HCT116 (cell line): ENCODE measurements at places on chromosomes 7 and 10. TPM values are rescaled to one million over a fixed set of nuclear protein-coding genes. Genes with fewer than 3 reads are reported as not detected.

DNA sequence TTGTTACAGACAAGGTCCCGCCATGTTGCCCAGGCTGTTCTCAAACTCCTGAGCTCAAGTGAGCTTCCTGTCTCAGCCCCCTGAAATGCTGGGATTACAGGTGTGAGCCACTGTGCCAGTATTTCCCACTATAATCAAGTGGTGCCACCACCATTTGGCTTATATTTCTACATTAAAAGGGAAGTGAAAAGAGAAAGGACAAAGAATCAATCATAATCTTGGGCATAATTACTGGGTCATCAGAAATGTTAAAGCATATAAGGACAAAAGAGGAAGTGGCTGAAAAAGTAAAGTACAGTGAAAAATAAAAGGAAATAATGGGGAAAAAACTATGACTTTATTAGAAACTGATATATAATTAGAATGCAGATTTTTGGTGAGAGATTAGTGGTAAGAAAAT, 25.7 kb upstream of the ENTPD1 start:
- no peak for DNase-seq
- H3K27ac ChIP-seq: no peak overlapping the region
- H3K4me1 ChIP-seq: no peaks in the 10 kb centered on the region
- H3K36me3 ChIP-seq: no peaks in the 10 kb centered on the region
- H3K27me3 ChIP-seq: no peaks in the 10 kb centered on the region

GRCh38 chr7:1169409-1170368, 9.7 kb upstream of the ZFAND2A start:
- H3K27ac ChIP-seq: no peak overlapping the region
- no peak for DNase-seq
- H3K36me3 ChIP-seq: no peaks in the 10 kb centered on the region
- no peaks in the 10 kb centered on the region for H3K4me1 ChIP-seq
- H3K4me3 ChIP-seq: no peak overlapping the region
- no peaks in the 10 kb centered on the region for H3K27me3 ChIP-seq

- H3K27ac ChIP-seq: no peak overlapping the region
- no peak overlapping the region for H3K4me3 ChIP-seq
- peaks cover 9% of the 10 kb centered on the region for H3K4me1 ChIP-seq
Measured at GRCh38 chr10:31011665-31012022, 20.0 kb downstream of the ZNF438 start.

DNA sequence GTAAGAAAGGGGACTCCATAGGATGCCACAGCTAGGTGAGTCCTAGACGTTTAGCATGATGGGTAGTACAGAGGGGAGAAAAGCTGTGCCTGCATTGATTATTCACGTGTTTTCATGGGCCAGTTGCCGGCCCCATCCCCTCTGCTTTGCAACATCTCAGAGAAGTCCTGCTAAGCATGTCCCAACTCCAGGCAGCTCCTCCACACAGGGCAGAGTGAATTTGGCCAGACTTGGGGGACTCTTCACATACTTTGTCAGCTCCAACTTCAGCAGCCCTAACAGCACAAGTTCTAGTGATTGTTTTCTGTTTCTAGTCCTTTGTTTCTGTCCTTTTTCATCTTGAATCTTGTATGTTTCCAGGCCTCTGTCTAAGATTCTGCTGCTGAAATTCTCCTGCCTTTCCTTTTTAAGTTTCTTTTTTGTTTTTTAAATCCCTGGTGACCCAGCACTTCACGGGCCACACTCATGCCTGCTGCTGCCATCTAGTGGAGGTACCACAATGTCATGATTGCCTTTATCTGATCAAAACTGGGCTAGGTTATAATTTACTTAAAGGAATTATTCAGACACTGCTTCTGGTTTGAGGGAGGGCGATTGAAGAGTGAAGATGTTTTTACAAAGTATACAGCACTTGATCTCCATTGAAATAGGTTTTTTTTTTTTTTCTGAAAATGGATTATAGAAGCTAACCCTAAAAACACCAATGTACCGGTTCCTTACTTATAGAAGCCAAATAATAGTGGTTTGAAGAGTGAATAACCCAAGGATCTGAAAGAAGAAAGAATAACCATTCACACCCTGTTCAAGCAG, 276.9 kb downstream of the CSTF2T start:
- 0 out of 2 replicates have a peak, but pooled peaks cover 8% of the 10 kb centered on the region for H3K27me3 ChIP-seq
- peak; percentile 16 for DNase-seq
- H3K4me1 ChIP-seq: no peaks in the 10 kb centered on the region
- no peak overlapping the region for H3K4me3 ChIP-seq
- H3K27ac ChIP-seq: no peak overlapping the region

- H3K4me1 ChIP-seq: peaks cover 33% of the 10 kb centered on the region
- DNase-seq: no peak
- H3K4me3 ChIP-seq: no peak overlapping the region
- H3K27me3 ChIP-seq: no peaks in the 10 kb centered on the region
- peaks cover 16% of the 10 kb centered on the region; the same call in 1 of the 2 replicates for H3K36me3 ChIP-seq
Measured at GRCh38 chr10:125141860-125142484, 18.4 kb downstream of the CTBP2 start.

- H3K4me3 ChIP-seq: no peak overlapping the region
- no peak overlapping the region for H3K27ac ChIP-seq
- peaks cover 33% of the 10 kb centered on the region; the same call in 1 of the 2 replicates for H3K36me3 ChIP-seq
- H3K4me1 ChIP-seq: no peaks in the 10 kb centered on the region
- no peak for DNase-seq
Measured at GRCh38 chr7:139080905-139081304, 28.6 kb downstream of the ZC3HAV1 start.

SLC26A5 gene
- total RNA-seq: 0.15 TPM

HOXA3 gene
- total RNA-seq: 9.2 TPM

GRCh38 chr7:121393005-121393366, 3.1 kb downstream of the FAM3C start:
- no peak overlapping the region for H3K27ac ChIP-seq
- H3K4me1 ChIP-seq: peaks cover 86% of the 10 kb centered on the region
- H3K36me3 ChIP-seq: 0 out of 2 replicates have a peak, but pooled peaks cover 6% of the 10 kb centered on the region
- no peak for DNase-seq
- no peaks in the 10 kb centered on the region for H3K27me3 ChIP-seq

DNA sequence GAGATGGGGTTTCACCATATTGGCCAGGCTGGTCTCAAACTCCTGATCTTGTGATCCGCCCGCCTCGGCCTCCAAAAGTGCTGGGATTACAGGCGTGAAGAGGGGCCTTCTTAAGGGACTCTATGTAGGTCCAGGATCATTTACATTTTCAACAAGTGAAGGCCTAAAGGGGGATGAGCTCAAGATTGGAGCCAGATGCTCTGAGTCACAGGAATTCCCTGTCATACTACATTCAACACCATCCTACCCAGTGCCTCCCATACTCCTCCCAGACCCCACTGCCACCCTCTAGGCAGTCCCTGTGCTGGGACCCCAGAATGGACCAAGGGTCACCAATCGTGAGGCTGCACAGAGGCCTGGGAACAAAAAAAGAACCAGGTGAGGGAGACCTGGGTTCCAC, 29.9 kb downstream of the CYTH3 start:
- no peak overlapping the region for H3K27ac ChIP-seq
- H3K4me3 ChIP-seq: no peak overlapping the region
- no peak for DNase-seq
- no peaks in the 10 kb centered on the region for H3K36me3 ChIP-seq

DNA sequence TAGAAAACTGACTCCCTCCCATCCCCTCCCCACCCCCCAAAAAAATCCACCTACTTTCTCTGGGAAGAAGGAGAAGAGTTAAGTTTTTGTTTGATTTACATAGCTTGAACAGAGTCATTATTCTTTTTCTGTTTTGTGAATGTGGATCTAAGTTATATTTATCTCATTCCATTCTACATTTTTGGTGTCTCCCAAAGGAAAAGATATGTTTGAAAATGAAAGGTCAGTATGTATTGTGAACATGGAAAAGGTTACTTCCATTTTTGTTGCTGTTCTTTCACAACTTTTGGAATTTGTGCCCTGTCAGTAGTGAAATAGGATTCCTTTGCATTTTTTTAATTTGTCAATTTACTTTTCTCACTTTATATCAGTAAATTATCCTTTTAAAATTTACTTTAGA, 547.9 kb downstream of the SUGCT start:
- DNase-seq: no peak
- no peak overlapping the region for H3K27ac ChIP-seq
- no peaks in the 10 kb centered on the region for H3K27me3 ChIP-seq
- no peaks in the 10 kb centered on the region for H3K4me1 ChIP-seq
- H3K36me3 ChIP-seq: no peaks in the 10 kb centered on the region

- no peaks in the 10 kb centered on the region for H3K4me1 ChIP-seq
- H3K4me3 ChIP-seq: no peak overlapping the region
- H3K27ac ChIP-seq: no peak overlapping the region
- no peaks in the 10 kb centered on the region for H3K27me3 ChIP-seq
- no peaks in the 10 kb centered on the region for H3K36me3 ChIP-seq
Measured at GRCh38 chr7:28155019-28155660, 25.5 kb downstream of the JAZF1 start.

DNA sequence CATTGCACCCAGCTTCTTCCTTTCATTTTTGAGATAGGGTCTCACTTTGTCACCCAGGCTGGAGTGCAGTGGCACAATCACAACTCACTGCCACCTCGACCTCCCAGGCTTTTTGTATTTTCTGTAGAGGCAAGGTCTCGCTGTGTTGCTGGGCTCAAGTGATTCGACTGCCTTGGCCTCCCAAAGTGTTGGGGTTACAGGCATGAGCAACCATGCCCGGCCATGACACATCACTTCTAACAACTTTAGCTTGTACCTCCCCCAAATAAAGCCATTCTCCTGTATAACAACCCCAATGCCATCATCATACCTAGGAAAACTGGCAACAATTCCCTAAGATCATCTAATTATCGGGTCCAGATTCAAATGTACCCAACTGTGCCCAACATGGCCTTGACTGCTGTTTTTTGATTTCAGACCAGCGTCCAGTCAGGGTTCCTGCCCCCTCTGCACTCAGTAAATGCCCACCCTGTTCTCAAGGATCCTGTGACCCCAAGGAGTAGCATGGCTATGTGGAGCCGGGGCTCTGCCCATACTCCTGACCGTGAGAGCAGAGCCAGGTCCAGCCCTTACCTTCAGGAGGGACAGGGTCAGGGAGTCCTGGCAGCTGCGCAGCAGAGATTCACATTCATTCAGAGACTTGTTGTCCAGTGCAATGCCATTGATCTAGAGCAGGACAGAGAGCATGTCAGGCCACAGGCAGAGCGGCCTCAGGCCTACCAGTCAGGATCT, 102.6 kb downstream of the DLG5 start:
- no peak overlapping the region for H3K27ac ChIP-seq
- no peaks in the 10 kb centered on the region for H3K27me3 ChIP-seq
- H3K36me3 ChIP-seq: peaks cover 14% of the 10 kb centered on the region; the same call in 1 of the 2 replicates
- H3K4me3 ChIP-seq: no peak overlapping the region
- DNase-seq: no peak

GRCh38 chr7:42869131-42870020, 42.5 kb downstream of the C7orf25 start:
- no peaks in the 10 kb centered on the region for H3K36me3 ChIP-seq
- peaks cover 9% of the 10 kb centered on the region for H3K4me1 ChIP-seq
- peak; percentile 10 for DNase-seq
- H3K27me3 ChIP-seq: peaks cover 3% of the 10 kb centered on the region; the same call in 1 of the 2 replicates
- no peak overlapping the region for H3K27ac ChIP-seq

LEP gene
- not detected for total RNA-seq

- DNase-seq: no peak
- H3K27me3 ChIP-seq: no peaks in the 10 kb centered on the region
Measured at GRCh38 chr7:27501001-27501400, 161.7 kb downstream of the HIBADH start.

DNA sequence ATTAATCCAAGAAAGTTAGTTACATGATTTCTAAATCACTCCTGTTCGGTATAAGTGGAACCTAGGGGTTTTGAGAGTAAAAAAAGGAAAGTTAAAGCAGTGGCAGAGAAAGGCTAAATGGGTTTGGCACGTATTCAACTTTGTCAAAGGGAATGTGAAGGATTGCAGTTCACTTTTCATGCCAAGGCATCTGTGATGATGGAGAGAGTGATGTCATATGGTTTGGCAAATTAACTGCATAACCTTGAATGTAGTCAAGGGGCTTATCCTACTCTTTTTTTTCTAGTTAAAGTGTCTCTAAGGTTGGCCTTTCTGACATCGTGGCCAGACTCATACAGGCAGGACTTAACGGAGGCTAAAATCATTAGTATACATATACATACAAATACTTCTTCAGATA, 277.8 kb downstream of the EXOC4 start:
- H3K4me3 ChIP-seq: no peak overlapping the region
- H3K36me3 ChIP-seq: no peaks in the 10 kb centered on the region
- DNase-seq: no peak
- H3K27me3 ChIP-seq: no peaks in the 10 kb centered on the region
- H3K4me1 ChIP-seq: no peaks in the 10 kb centered on the region

PLAU gene
- 60.3 TPM for total RNA-seq

DNA sequence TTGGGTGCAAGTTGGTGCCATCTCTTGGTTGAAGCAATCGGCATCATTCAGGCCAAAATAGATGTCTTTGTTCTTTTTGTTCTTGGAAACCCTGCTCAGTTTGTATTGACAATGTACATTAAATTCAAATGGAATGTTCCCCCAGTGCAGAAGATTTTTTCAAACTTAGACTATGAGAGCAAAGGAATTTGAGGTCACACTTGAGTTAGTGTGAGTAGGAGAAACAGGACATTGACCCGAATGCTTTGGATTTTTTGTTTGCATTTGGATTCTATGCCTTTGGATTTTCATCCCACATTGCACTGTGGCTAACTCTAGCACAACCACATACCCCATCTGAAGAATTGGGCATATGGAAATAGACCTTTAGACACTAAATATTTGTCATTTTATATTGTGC, 480.0 kb downstream of the GALNT17 start:
- no peak overlapping the region for H3K27ac ChIP-seq
- no peaks in the 10 kb centered on the region for H3K27me3 ChIP-seq
- no peak for DNase-seq
- H3K36me3 ChIP-seq: no peaks in the 10 kb centered on the region
- H3K4me1 ChIP-seq: no peaks in the 10 kb centered on the region
- no peak overlapping the region for H3K4me3 ChIP-seq

DNA sequence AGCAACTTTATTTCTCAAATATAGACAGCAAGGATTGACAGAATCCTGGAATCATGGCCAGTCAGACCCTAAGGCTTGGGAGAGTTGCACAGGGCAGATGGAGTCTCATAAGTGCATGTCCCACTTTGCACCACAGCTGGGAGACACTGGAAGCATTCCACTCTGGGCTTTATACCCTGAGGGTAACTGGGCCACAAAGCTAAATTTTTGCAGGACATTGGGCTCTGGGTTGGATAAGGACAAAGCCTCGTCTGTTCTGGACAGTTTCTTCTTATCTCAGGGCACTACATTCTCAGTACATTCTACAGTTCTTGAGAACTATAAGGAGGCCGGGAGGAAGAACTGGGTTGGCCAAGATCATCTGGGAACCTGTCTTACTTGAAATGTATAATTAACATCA, 158.3 kb upstream of the IGFBP3 start:
- H3K27ac ChIP-seq: no peak overlapping the region
- DNase-seq: no peak
- no peaks in the 10 kb centered on the region for H3K27me3 ChIP-seq
- no peaks in the 10 kb centered on the region for H3K4me1 ChIP-seq
- H3K4me3 ChIP-seq: no peak overlapping the region

- no peaks in the 10 kb centered on the region for H3K4me1 ChIP-seq
- no peak for DNase-seq
- no peak overlapping the region for H3K4me3 ChIP-seq
- no peak overlapping the region for H3K27ac ChIP-seq
- H3K36me3 ChIP-seq: no peaks in the 10 kb centered on the region
Measured at GRCh38 chr7:36916619-36917018, 192.3 kb upstream of the AOAH start.

- no peaks in the 10 kb centered on the region for H3K36me3 ChIP-seq
- no peak overlapping the region for H3K4me3 ChIP-seq
- no peak overlapping the region for H3K27ac ChIP-seq
- H3K4me1 ChIP-seq: no peaks in the 10 kb centered on the region
- DNase-seq: no peak
Measured at GRCh38 chr10:51047857-51048256, 26.4 kb upstream of the PRKG1 start.

GDF10 gene
- total RNA-seq: not detected
